Bronchial epithelial cell (primary cell): ENCODE measurements at places on chromosomes 7 and 10. TPM values are rescaled to one million over a fixed set of nuclear protein-coding genes. Genes with fewer than 3 reads are reported as not detected.

DNA sequence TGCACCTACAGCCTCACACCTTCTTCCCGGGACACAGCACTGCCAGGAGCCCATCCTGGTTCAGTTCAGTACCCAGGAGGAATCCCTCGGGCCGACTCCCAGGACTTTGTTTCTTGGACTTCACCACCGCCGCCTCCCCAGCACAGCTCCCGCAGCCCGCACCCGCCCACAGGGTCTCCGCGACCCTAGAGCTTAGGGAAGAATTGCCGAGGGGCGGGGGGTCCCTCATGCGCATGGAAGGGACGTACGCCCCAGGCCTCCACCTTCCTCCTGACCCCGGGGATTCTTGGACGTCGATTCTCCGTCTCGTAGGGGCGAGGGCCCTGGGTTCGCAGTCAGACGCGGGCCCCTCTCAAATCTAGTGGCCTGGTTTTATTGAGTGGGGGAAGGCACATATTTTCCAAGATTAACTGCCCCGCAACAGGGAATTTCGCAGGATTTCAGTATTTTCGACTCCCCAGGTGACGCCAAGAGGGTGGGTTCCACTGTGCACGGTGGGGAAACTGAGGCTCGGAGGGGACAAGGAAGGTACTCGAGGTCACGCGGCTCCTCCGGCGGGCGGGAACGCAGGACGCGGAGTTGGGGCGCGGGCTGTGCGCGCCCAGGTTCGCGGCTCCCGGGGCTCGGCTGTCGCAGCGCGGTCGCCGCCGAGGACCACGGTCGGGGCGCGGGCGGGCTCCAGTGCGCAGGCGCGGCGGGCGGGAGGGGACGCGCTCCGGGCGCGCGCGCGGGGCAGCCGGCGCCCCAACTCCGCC lies at the start of gene ADCY1:
Gene ADCY1, plus strand, starts transcription at position 708 of the 755 bp plus-strand sequence. CDS start 176 bp downstream, outside the sequence.
- DNase-seq = no peak

DNA sequence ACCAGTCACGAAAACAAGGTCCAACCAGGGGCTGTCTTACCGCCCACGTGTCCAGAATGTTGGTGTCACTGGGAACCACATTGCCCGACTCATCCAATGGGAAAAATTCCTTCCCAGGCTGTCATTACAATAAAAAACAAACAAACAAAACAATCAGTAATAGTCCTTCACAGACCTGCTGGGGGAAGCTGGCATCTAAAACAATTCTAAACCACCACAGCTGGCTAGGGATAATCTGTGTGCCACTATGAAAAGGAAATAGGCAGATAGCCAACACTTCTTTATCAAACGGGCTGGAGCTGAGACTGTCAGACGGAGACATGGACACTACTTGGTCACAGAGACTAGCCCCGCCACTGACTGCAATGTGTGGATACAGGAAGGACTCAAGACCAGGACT lies 9.2 kb downstream of the AKR1B1 start:
- DNase-seq = no peak

- no peak for DNase-seq
Observed at GRCh38 chr10:78357141-78358063, 323.7 kb downstream of the RPS24 start.

SLC29A3 gene
- total RNA-seq = 0.53 and 0.77 TPM in 2 replicates

FAM25A gene
- total RNA-seq = 4.7 and 30.6 TPM in 2 replicates

GRCh38 chr10:16146993-16147392 lies 286.7 kb upstream of the MINDY3 start:
- no peak for DNase-seq

DNA sequence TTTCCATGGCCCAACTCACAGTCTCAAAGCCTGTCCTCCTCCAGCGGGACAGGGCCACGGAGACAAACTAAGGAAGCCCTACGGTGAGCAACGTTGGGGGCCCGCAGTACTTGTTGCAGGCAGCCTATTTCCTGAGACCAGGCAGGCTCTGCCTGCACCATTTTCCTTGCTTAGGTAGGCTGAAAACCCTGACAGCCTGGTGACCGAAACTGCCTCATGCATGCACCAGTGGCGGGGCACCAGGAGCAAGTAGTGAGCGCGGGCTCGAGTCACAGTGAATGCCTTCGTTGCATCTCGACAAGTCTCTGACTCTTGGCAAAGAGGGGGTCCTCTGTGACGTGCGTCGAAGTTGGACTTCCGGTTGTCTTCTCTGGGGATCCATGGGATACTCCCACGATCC lies 23.3 kb upstream of the ZNF273 start:
- no peak for DNase-seq

SH2D4B gene
- under 0.01 TPM in 2 replicates for total RNA-seq

GRCh38 chr10:34089253-34089652 lies 725.8 kb downstream of the PARD3 start:
- DNase-seq = no peak

- DNase-seq = peak; percentile 55
Observed at GRCh38 chr7:56062382-56062781, 1.7 kb upstream of the SUMF2 start.

ELN gene
- total RNA-seq = under 0.01 TPM in 2 replicates

HOXA13 gene
- total RNA-seq = under 0.01 TPM in 1 of 2 replicates, not detected in the other

BICC1 gene
- total RNA-seq = 0.13 and 1.1 TPM in 2 replicates

DNA sequence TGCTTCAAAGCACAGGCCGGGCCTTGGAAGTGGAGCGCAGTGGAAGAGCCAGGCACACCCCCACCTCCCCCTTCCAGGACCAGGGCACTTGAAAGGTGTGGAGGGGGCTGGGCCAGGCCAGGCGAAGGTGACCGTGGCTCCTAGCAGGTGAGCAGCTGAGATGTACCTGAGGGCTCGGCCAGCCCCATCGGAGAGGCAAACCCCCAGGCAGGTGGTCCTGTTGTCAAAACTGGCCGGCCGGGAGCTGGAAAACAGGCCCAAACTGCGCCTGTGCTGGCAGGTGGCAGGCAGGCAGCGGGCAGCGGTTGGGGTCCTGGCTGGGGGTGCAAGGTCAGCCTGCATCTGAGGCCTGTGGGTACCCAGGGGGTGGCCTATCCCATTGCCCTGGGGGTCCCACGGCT lies 96.4 kb upstream of the DNAAF5 start:
- DNase-seq = no peak

- no peak for DNase-seq
Observed at GRCh38 chr7:157813741-157814661, 477.2 kb downstream of the DNAJB6 start.

RTKN2 gene
- 0.79 and 1.7 TPM in 2 replicates for total RNA-seq

GRCh38 chr10:37947526-37947925 lies 28.9 kb downstream of the ZNF25 start:
- DNase-seq = no peak

FKBP6 gene
- total RNA-seq = not detected in 2 replicates

TYW1B gene
- total RNA-seq = 2.6 and 3.2 TPM in 2 replicates

CCDC3 gene
- total RNA-seq = 1.8 and 3.7 TPM in 2 replicates

DNA sequence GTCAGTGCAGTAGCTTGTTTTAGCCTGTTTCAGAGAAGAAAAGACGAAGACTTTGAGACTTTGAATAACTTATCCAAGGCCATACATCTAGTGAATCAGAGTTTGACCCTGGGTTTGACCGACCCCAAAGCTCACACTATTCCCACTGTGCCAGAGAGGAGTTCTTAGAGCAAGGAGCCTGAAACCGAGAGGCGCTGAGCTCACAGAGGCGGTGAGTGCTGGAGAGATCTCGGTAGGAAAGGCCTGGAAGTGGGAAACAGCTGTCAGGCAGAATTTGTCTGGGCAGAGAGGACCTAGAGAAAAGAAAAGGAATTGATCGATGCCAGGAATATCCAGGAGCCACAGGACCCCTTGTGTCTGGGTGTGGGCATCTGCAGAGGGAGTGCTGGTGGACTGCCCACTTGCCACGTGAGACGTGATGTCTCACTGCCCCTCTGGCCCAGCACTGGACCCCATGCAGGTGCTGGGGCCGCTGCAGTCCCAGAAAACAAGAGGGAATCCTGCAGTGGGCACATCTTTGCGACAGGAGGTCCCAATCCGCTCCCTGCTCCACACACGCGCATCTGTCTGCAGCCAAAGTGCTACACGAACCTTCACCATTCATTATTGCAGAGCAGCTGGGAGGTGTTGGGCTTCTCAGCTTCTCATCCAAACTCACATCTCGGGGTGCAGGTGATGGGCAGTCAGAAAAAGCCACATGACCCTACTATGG lies 6.2 kb downstream of the CALML3 start:
- no peak for DNase-seq

GRCh38 chr7:110870926-110871325 lies 220.0 kb upstream of the LRRN3 start:
- no peak for DNase-seq

DNA sequence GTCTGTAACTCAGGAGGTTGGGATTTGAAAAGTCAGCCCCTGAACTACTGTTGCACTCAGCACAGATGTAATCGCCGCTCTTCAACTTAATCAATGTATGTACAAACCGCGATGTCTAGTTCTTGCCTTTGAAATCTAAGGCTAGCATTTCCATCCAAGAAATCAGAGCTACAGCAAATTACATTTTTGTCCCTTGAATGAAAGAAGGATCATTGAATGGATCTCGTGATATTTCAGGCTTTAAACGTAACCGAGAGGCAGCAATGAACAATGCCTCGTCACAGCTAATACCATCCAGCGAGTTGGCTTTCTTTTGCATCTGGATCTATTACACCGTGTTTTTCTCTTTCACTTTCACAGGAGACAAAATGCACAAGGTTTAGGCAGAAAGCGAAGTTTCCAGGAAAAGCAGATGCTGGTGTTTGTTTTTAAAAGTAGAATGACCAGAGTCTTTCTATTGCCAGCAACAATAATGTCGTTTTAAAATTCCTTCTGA lies 5.5 kb downstream of the SKIDA1 start:
- peak; percentile 69 for DNase-seq

SEMA3C gene
- 147 and 178 TPM in 2 replicates for total RNA-seq

- DNase-seq = no peak
Observed at GRCh38 chr7:43878867-43879266, 9.6 kb upstream of the MRPS24 start.

- DNase-seq = no peak
Observed at GRCh38 chr7:142133731-142134148, 22.2 kb downstream of the MGAM2 start.

- DNase-seq = no peak
Observed at GRCh38 chr7:70693686-70694433, 438.1 kb upstream of the GALNT17 start.
